ENCODE measurements at places on chromosomes 3 and 15. TPM values are rescaled to one million over a fixed set of nuclear protein-coding genes. Genes with fewer than 3 reads are reported as not detected.

FETUB gene
- 0.45 TPM for total RNA-seq

GRCh38 chr3:62329971-62330370 lies 43.4 kb downstream of the FEZF2 start:
- no peak for DNase-seq

DNA sequence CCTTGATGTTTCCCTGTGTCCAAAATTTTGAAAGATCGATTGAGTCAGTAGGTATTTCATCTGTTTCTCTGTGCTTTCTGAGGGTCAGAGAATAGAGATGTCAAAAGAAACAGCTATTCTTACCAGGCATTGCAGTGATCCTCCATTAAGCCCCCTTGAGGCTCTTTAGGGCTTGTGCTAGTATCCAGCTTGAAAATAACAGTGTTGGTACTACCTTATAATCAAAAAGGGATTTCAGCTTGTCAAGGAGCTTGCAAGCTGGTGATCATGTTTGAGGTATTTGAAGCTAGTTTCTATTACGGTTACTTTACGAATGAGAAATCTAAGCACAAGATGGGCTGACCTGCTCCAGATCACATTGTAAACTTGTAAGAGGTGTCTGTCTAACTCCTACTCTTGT lies 103.4 kb downstream of the EDEM1 start:
- DNase-seq: no peak

DNA sequence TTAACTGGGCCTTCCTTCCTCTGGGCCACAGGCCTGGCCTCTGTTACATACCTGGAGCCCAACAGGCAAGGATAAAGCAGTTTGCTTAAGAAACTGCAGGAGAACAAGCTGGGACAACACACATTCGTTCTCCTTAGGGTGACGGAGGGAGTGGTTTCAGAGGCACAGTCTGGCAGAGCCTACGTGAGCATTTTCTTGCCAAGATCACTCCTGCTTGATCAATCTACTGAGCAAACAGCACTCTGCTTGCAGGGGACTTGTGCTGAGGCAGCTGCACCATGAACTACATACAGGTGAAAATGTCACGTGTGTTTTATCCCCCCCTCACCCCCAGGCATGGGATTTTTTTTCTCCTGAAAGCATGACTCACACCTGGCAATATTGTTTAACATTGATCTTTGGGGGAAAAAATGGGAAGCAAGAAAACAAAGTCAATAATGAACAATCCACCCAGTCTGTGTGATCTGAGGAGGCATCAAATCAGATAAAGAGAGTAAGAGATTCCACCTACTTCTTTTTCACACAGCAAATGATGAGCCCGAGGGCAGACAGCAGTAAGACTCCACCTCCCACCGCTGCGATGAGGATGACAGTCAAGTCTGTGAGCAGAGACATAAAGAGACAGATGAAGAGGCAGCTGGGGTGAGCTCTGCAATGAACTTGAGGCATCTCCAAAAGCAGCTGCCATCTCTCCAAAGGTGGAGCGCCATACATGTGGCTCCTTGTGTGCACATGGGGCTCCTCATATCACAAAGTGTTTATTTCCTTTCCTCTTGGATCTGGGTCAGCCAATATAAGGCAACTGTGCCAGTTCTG lies 57.4 kb downstream of the CDCP1 start:
- no peak for DNase-seq

GRCh38 chr15:65870889-65871533 lies 1.7 kb downstream of the RAB11A start:
- DNase-seq: peak; percentile 46

Measured in A172 (cell line).